ENCODE measurements at places on chromosomes 2 and 18.

GRCh38 chr2:227147023-227147422, 17.0 kb downstream of the COL4A4 start:
- no peak overlapping the region for H3K4me3 ChIP-seq
- H3K4me1 ChIP-seq: no peaks in the 10 kb centered on the region
- peaks cover 3% of the 10 kb centered on the region for H3K27me3 ChIP-seq
- H3K36me3 ChIP-seq: no peaks in the 10 kb centered on the region
- H3K27ac ChIP-seq: no peak overlapping the region
- no peak for DNase-seq

- H3K4me3 ChIP-seq: no peak overlapping the region
- no peak overlapping the region for H3K27ac ChIP-seq
- peaks cover 20% of the 10 kb centered on the region for H3K27me3 ChIP-seq
- no peaks in the 10 kb centered on the region for H3K36me3 ChIP-seq
- peaks cover 14% of the 10 kb centered on the region for H3K4me1 ChIP-seq
Measured at GRCh38 chr2:222548992-222549391, 106.9 kb downstream of the FARSB start.

GRCh38 chr2:156901373-156902031, 356.0 kb upstream of the GALNT5 start:
- no peak for DNase-seq
- H3K36me3 ChIP-seq: no peaks in the 10 kb centered on the region
- no peaks in the 10 kb centered on the region for H3K27me3 ChIP-seq
- no peak overlapping the region for H3K4me3 ChIP-seq
- H3K4me1 ChIP-seq: no peaks in the 10 kb centered on the region

GRCh38 chr2:151774506-151774905, 40.2 kb upstream of the NEB start:
- no peak overlapping the region for H3K4me3 ChIP-seq
- DNase-seq: no peak
- H3K27ac ChIP-seq: no peak overlapping the region
- no peaks in the 10 kb centered on the region for H3K4me1 ChIP-seq
- H3K27me3 ChIP-seq: no peaks in the 10 kb centered on the region
- H3K36me3 ChIP-seq: peaks cover 34% of the 10 kb centered on the region

DNA sequence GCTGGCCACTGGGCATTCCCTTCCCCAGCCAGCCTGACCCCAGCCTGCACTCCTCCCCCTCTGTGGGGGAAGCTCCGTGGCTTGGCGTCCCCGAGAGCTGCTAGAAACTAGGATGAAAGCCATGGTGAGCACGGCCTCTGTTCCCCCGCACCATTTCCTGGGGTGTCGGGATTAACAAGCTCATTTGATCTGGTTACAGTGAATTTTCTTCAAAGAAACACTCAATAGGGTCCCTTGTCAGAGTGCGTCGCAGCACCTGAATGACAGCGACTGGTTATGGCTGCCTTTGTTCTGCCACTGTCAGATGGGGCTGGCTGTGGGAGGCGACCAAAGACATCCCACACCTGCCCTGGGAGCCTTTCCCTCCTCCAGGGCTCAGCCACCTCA, 7.7 kb upstream of the ALPI start:
- peaks cover 9% of the 10 kb centered on the region for H3K27me3 ChIP-seq
- no peak overlapping the region for H3K27ac ChIP-seq
- H3K36me3 ChIP-seq: no peaks in the 10 kb centered on the region
- H3K4me1 ChIP-seq: no peaks in the 10 kb centered on the region
- no peak overlapping the region for H3K4me3 ChIP-seq

DNA sequence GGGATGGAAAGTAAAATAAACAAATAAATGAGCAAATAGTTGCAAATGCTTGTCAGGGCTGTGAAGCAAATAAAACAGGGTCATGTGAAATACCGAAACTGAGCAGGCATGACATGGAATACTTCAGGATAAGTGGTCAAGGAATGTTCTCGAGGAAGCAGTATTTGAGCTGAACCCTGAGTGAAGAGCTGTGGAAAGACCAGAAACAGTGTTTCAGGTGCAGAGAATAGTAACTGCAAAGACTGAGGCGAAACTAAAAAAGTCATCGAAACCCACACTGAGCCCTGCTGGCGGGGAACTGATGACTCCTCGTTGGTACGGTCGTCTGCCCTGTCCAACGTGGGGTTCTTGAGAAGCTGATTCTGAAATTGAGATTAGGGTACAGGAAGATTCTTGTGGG, 27.2 kb upstream of the MYCN start:
- H3K36me3 ChIP-seq: no peaks in the 10 kb centered on the region
- no peak for DNase-seq
- no peak overlapping the region for H3K4me3 ChIP-seq
